ENCODE measurements at places on chromosomes 11 and 22.

DNA sequence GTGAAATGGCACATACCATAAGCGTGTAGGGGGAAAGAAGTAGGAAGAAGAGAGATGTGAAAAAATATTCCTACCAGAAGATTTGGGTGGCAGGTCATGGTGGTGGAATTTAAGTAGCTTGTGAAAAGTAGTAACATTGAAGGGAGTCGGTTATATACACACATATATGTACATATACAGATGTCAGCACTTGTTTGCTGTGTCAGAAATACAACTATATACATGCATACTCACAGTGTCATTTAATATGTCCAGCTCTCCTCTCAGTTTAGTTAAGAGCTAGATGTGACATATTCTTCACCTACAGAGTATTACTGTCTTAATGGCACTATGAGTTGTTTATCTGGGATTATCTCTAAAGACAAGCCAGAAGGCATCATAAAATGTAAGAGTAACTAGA lies 987.4 kb upstream of the CCDC90B start:
- no peak for DNase-seq

GRCh38 chr22:49553518-49554295 lies 274.0 kb downstream of the BRD1 start:
- DNase-seq, result no peak

- peak; percentile 62 for DNase-seq
Observed at GRCh38 chr22:31343235-31344191, 2.6 kb downstream of the PATZ1 start.

DNA sequence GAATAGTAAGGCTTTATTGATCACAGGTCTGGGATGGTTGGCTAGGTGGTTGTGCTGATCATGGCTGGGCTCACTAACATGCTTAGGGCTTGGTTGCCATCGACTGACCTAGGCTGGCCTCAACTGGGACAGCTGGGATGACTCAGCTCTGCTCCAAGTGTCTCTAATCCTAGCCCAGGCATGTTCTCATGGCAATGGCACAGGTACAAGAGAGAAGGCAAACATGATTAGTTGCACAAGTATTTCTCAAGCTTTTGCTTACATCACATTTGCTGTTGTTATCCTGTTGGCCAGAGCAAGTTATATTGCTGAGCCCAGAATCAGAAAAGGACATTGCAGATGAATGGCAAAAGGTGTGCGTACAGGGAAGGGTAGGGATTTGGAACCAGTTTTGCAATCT lies 68.5 kb upstream of the SLC35C1 start:
- DNase-seq, result peak; percentile 100

DNA sequence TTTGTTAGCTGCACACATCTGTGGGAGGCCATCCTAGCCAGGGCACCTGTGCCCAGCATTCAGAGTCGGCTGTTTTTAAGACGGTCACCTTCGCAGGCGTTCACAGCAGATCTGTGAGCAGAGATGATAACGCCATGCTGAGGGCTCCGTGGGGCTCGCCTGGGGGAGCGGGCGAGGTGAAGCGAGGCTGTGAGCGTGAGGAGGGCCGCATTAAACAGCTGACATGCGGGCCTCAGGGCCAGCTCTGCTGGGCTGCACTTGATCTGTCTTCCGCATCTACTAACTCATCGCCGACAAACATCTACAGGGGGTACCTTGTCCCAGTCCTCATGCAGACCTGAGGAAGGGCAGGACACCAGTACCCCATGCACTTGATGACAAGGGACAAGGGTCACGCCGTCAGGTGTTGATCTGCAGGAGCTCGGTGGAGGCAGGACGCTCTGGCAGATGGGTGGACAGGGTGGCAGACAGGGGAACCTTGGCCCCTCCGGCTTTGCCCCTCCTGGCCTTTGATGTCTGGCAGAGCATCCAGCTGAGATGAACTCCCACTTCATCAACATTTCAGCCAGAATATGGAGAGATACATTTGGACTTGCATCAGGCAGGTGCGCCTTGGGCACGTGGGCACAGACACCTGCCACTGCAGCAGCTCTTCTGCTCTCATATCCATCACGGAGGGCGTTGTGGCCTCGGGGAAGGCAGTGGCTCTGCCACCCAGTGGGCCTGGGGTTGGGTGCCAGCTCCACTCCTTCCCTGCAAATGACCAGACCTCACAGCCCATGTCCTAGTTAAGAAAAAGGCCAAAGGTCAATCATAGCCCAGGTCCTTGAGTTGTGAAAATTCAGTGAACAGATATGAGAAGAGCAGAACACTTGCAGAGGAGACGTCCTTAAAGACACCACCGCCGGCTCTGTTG lies 822.9 kb downstream of the BRD1 start:
- no peak for DNase-seq

- DNase-seq, result no peak
Observed at GRCh38 chr22:23397613-23398567, 182.2 kb downstream of the IGLL1 start.

GRCh38 chr11:11732116-11732515 lies 109.7 kb upstream of the USP47 start:
- DNase-seq, result peak; percentile 26
